Foreskin keratinocyte (primary cell): ENCODE measurements at places on chromosomes 13 and 19.

DNA sequence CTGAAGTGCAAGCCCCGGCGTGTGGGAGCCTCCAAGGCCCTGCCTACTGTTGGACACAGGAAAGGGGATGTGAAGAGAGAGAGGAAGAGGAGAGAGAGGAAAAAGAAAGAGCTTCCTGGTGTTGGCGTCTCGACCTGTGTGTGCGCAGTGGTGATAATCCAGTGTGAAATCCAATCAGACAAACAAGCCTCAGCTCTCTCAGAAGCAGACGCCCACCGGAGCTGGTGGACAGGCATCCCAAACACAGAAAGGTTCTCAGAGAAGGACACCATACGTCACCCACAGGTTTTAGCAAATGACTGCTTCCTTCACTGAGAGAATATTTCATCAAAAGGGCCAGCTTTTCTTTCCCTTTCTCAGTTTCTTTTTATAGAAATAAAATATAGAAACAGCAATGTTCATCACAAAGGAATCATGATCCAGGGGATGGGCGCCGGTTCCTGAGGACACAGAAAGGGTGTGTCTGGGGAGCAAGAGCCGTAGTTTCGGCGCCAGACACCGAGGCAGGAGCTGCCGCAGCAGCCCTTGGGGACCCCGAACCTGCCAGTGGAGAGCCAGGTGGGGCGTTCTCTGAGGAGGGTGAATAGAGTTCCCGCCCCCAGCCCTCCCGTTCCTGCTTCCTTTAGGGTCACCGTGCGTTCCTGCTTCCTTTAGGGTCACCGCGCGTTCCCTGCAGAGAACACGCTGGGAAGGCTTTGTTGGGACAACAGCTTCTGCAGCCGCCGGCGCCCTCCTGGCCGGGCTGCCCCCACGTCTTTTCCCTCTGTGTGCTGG is 145.8 kb upstream of the SOX1 start:
- no peak for DNase-seq

GRCh38 chr13:111393221-111393790 is 72.9 kb downstream of the TEX29 start:
- no peak for DNase-seq

- no peak for DNase-seq
These were observed 13.2 kb downstream of the GATAD2A start for GRCh38 chr19:19418555-19419260.

DNA sequence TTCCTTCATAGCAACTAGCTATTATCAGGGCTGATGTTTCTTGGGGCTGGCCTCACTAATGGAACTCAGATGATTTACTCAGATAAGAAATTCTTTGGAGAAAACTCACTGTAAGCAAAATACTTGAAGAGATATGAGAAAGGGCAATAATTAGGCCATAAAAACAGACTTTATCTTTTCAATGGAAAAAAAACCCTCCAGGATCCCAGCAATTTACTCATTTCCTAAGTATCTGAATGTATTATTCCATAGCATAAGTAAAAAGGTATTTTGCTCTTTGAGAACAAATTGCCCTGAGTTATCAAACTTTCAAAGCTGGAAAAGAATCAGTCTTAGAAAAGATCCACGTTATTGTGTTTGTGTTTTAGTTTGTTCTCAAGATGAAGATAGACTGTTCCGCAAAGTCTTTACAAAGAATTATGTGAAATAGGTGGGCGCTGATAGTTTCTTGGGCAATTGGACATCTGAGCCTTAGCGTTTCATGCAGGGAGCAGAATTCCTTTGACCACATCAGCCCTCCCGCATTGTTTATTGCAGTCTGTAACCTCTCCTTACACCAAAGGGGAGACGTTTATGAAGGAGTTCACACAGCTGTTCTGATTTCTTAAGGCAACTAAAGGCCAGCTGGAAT is 29.1 kb upstream of the CSNK1A1L start:
- DNase-seq, result no peak

GRCh38 chr13:78084401-78084800 is 165.8 kb upstream of the EDNRB start:
- no peak for DNase-seq

DNA sequence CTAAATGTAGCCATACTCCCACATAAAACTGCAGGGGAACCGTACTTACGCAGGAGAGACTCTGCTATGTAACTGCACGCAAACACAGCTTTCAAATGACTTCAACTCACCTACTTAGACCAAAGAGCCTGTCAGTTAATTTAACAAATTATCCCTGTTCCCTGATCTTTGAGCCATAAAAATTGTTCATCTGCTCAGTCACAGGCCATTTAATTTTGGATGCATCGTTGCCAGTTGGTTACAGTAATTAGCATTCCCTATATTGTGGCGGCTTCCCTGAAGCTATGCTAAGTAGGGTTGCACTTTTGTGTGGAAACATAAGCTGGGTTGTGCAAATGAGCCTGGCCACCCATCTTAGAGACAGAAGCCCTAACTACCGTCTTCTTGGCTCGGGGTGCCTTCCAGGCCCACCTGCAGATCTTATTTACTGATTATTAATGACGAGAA is 21.2 kb upstream of the OBI1 start:
- DNase-seq, result no peak

GRCh38 chr19:30696514-30696913 is 324.3 kb downstream of the ZNF536 start:
- DNase-seq, result no peak

- no peak for DNase-seq
These were observed 762 bp downstream of the ZNF45 start for GRCh38 chr19:43934055-43934984.

- no peak for DNase-seq
These were observed 123.1 kb upstream of the HTR2A start for GRCh38 chr13:47019977-47020376.

- DNase-seq, result peak; percentile 41
These were observed 50.7 kb upstream of the PNMA8B start for GRCh38 chr19:46546194-46546896.

DNA sequence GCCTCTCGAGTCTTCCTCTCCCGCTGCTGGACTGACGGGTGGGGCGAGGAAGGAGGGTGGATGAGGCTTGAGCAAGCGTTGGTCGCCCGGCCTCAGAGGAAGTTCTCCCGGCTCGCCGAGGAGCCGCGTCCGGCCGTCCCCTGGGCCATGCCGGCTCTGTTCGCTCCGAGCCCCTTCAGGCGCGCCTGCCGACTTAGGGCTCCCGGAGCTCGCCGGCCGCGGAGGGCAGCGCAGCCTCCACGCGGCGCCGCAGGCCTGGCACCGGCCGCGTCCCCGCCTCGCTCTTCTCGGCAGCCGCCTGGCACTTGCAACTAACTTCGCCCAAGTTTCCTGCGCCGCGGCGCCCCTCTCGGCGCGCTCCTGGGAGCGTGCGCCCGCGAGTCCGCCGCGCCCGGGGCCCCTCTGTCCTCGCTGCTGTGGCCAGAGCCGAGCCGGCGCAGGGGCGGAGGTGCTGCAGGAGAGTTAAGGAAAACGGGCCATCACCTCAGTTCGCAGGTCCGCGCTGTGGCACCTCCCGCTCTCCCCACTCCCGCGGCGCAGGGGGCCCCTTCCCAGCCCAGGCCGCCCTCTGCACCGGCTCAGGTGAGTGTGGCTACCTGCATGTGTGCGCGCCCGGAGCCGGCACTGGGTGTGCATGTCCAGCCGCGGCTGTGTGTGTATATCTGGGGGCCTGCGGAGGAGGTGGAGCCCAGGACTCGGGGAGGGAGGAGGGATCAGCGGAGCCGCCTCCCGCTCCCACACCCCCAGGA is 641 bp upstream of the SOX21 start:
- DNase-seq, result no peak

DNA sequence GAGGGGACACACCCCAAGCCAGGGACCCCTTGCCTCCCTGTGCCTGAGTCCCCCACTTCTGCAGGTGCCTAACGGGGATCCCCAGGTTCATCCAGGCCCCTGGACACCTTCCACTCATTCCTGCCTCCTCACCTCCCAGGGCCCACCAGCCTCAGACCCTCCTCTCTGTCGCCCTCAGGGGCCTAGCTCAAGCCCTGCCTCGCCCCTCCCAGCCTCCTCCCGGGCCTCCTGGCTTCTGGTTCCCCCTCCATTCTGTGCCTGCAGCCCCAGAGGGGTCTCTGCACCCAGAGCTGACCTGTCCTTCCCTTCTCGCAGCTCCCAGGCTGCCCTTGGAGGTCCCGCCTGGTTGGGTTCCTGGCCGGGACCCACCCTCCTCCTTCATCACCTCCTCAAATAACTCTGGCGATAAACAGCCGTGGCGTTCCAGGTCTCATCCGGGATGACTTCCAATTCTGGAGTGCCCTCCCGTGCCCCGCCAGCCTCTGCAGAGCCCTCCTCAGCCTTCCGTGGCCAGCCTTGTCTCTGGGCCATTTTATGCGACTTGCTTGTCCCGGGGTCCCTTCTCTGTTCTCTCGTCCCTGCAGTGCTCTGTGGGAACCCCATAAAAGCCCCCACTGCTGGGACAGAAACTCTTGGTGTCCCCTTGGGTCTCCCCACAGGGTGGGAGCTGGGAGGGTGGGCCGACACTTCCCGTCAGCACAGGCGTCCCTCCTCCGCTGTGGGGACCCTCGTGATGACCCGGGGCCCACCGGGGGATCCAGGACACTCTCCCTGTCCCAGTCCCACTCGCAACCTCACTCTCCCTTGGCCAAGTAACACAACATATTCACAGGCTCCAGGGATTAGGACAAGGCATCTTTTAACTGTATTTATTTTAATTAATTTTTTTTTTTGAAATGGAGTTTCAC is 9.2 kb downstream of the JOSD2 start:
- no peak for DNase-seq

GRCh38 chr13:20991741-20992520 is 69.5 kb downstream of the LATS2 start:
- DNase-seq, result no peak
